Stimulated activated CD4-positive, alpha-beta T cell treated with anti-CD3 and anti-CD28 coated beads, Interleukin-1b, Interleukin-23, amount 100 ng/mL, for 1 hour (primary cell): ENCODE measurements at places on chromosomes 7 and 10.

GRCh38 chr7:106260136-106260561 lies 24.6 kb downstream of the NAMPT start:
- DNase-seq, result no peak

DNA sequence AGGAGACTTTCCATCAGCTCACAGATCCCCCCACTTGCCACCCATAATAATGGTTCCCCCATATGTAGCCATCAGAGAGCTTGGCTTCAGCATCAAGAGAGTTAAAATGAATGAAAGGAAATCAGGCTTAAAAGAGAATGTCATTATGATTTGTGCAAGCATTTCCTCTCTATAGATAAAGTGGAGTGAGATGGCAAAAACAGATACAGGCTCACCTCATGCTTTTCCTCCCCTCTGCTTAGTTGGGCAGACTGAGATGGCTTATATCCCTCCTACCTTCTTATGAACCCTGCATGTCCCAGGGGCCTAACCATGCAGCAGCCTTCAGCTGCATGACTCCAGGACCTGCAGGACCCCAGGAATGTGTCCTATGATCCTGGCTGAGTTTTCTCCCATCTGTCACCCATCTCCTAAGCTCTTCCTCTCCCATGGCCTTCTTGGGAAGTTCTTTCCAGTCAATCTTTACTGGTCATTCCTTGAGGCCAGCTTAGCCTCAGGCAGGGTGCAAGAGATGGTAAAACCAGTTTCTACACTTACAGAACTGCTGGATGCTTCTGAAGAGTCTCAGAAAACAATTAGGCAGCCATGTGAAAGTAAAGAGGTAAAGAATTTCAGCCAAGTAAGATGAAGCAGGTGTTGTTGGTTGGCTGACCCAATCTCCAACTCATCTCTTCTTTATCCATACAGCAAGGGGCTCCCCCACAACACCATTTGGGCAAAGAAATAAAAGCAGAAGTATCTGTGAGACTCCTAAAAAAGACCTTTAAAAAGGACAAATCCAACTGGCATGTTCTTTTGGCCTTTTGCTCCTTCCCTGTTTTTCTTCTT lies 159.7 kb downstream of the RTKN2 start:
- DNase-seq, result no peak

- no peak for DNase-seq
Measured at GRCh38 chr7:46932676-46933424, 649.1 kb downstream of the TNS3 start.

DNA sequence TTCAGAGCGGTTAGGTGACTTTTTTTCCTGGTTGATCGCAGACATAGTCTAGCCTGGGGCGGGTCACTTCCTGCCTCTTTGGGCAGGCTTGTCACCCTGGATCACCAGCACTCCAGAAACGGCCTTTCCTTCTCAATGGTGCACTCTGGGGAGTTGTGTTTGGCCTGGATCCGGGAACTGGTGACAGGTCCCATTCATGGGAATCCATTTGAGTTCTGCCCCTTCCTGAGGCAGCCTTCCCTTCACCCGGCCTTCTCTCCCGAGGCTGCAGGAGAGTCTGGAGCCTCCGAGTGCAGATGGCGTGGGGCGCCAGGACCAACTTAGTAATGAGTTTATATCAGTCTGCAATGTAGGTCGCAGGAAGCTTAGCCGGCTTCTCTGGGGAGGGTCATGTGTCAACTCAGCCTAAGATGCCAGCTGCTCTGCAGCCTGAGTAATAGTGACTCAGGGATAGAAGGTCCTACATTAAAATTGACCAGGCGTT lies 54.2 kb downstream of the TACR2 start:
- no peak for DNase-seq

DNA sequence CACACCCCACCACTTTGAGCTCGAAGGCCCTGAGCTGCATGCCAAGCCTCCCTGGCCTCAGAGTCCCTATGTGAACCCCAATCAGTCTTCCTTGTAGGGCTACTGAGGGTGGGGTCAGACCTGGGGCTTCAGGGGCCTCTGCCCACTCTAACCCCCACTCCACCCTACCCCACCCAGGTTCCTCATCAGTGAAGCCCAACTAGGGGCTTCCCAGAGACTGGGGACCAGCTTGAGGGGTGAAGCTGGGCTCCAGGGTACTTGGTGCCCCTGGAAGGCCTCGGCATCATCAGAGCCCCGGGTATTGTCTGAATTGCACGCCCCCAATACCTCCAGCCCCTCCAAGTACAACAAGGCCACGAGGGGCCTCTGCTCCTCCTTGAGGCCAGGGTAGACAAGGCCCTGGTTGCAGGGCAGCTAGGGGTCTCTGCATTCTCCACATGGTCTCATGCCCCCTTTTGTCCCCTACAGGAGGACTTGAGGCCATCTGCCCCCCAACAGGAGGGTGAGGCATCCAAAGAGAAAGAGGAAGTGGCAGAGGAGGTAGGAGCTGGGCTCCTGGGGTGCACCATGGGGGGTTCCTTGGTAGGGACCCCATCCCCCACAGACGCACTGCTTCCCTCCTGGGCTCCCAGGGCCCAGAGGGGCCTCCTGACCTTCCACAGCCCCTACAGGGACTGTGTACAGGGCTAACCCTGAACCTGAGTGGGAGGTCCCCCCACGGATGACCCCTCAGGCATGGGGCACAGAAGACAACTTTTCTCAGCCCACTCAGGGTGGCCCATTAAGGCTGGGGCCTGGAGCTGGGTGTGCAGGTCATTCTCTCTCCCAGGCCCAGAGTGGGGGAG lies 4.0 kb downstream of the SNCG start:
- no peak for DNase-seq

DNA sequence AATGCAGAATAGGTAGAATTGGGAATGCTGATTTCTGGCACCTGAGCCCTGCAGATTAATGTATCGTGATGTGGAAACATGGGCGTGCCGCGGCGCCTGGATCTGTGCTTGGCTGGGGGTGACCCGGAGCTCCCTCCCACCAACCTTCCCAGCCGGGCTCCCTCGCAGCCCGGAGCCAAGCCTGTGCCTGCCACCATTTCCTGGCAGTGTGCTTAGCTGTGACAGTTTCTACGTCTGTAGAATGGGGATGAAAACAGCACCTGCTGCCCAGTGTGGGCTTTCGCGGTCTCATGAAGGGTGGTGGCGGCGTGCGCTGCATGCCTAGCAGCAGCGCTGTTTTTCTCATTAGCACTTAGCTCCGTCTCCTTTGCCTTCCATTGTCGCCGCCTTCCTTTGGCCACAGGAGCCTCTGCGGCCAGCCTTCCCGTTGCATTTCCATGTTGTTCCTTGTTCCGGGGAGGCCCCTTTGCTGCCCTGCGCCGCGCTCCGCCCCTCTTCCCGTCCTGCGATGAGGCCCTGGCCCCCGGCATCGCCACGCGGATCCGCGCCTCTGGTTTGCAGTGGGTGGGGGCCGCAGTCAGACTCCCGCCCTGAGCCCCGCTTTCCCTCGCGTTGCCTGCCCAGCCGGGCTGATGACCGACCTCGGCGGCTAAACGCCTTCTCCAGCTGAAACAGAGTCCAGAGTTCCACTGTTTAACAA lies 84.2 kb downstream of the CUL1 start:
- no peak for DNase-seq

DNA sequence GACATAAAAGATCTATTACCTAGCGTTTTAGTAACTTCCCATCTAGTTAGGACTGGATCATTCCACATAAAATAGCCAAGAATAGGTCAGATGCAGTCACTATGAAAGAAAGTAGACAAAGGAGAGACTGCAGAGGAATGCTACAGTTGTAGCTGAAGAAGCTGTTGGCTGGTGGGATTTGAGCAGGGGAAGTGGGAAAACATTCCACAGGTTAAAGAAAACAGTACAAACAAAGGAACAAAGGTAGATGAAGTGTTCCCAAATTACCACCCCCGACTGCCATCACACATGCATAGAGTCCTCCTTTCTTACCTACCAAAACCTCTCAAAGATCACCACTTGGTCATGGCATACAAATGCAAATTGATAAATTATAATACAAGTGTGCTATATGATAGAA lies 41.8 kb downstream of the DLD start:
- DNase-seq, result no peak

DNA sequence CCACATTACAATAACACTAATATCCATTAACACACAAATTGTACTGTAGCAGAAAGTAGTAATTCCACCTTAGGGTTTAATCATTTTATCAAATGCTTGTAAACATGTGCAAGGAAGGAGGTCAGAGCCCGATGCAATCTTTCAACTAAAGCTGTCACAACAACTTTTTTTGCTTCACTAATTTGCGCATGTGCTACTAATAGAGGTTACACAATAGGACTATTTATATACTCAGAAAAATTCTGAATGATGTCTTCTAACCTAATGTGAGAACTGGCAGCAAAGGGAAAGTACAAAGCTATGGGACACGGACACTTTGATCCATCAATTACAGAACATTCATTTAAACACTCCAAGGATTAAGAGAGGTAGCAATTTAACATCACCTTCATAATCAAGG lies 244.4 kb downstream of the CHCHD3 start:
- no peak for DNase-seq

GRCh38 chr7:149524394-149524793 lies 26.8 kb upstream of the ZNF746 start:
- DNase-seq, result no peak
